ENCODE measurements at places on chromosomes 11 and 22.

- H3K27ac ChIP-seq: no peak overlapping the region
- DNase-seq: peak; percentile 19
- H3K27me3 ChIP-seq: no peaks in the 10 kb centered on the region
- peaks cover 24% of the 10 kb centered on the region for H3K36me3 ChIP-seq
- peaks cover 64% of the 10 kb centered on the region for H3K4me1 ChIP-seq
Measured at GRCh38 chr22:35782504-35782903, 64.8 kb downstream of the APOL5 start.

DNA sequence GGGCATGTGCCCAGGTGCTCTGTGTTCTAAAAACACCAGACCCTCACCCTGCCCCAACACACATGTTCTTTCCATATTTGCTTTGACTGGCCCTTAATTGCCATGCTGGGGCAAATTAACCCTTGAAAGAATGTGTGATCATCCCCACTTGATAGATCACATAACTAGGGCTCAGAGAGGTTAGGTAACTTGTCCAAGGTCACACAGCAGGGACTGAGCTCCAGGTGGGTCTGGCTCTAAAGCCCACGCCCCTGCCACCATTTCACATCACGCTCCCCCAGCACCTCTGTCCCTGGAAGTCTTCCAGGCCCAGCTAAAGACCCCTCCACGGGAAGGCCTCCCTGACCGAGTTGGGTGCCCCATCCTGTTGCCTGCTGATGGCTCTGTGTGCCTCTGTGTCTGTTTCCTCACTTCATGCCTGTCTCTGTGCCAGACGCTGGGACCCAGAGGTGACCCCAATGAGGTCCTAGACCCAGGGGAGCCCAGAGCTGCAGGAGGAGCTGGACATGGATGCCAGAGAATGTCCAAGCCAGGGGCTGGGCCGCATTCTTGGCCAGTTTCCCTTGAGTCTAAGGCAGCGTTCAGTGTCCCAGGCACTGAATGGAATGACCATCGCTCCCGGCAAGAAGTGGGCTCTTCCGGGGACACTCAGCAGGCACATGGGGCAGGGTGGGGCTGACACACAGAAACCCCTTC, 79.7 kb downstream of the MYO7A start:
- DNase-seq: no peak
- no peak overlapping the region for H3K4me3 ChIP-seq
- no peak overlapping the region for H3K27ac ChIP-seq
- H3K4me1 ChIP-seq: no peaks in the 10 kb centered on the region
- no peaks in the 10 kb centered on the region for H3K36me3 ChIP-seq

GRCh38 chr22:28402539-28402938, 277.1 kb downstream of the TTC28 start:
- H3K27me3 ChIP-seq: no peaks in the 10 kb centered on the region
- no peak overlapping the region for H3K27ac ChIP-seq
- H3K4me3 ChIP-seq: no peak overlapping the region
- no peaks in the 10 kb centered on the region for H3K36me3 ChIP-seq

GRCh38 chr11:124898711-124899110, 1.0 kb upstream of the ROBO4 start:
- H3K27me3 ChIP-seq: no peaks in the 10 kb centered on the region
- H3K4me1 ChIP-seq: peaks cover 48% of the 10 kb centered on the region
- DNase-seq: peak; percentile 78
- H3K27ac ChIP-seq: peak overlapping the region; percentile 87
- H3K4me3 ChIP-seq: peak overlapping the region; percentile 1

- no peaks in the 10 kb centered on the region for H3K4me1 ChIP-seq
- peak; percentile 67 for DNase-seq
- no peaks in the 10 kb centered on the region for H3K27me3 ChIP-seq
- H3K27ac ChIP-seq: no peak overlapping the region
Measured at GRCh38 chr11:976431-977160, 50.9 kb downstream of the AP2A2 start.

DNA sequence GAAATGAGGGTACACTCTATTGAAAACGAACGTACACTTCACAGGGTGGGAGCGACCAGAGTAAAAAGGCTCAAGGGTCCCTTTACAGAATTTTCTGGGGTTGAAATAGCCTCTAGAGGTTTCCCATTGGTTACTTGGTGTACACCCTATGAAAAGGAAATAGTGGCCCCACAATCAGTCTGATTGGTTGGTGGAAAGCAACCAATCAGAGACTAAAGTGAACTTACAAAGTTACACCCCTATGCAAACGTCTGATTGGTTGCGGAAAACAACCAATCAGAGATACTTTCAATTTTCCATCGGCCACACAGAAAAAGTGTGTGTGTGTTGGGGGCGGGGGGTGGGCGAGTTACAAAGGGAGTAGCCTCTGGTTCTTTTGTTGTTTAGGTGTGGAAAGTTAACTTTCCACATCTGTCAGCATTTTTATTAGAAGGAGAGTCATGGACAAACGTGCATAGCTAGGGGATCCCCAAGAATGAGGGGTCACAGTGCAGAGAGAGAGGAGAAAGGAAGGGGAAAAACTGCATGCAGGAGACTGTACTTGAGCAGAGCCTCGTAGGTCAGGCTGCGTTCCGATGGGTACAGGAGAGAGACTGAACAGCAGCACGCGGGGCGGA, 1152.1 kb downstream of the TBC1D22A start:
- no peaks in the 10 kb centered on the region for H3K27me3 ChIP-seq
- no peaks in the 10 kb centered on the region for H3K4me1 ChIP-seq
- no peak for DNase-seq
- H3K36me3 ChIP-seq: no peaks in the 10 kb centered on the region
- no peak overlapping the region for H3K4me3 ChIP-seq
- H3K27ac ChIP-seq: no peak overlapping the region

- H3K36me3 ChIP-seq: no peaks in the 10 kb centered on the region
- no peaks in the 10 kb centered on the region for H3K4me1 ChIP-seq
- H3K27ac ChIP-seq: no peak overlapping the region
- no peak for DNase-seq
- no peaks in the 10 kb centered on the region for H3K27me3 ChIP-seq
- no peak overlapping the region for H3K4me3 ChIP-seq
Measured at GRCh38 chr11:134994431-134994830, 582.4 kb upstream of the B3GAT1 start.

DNA sequence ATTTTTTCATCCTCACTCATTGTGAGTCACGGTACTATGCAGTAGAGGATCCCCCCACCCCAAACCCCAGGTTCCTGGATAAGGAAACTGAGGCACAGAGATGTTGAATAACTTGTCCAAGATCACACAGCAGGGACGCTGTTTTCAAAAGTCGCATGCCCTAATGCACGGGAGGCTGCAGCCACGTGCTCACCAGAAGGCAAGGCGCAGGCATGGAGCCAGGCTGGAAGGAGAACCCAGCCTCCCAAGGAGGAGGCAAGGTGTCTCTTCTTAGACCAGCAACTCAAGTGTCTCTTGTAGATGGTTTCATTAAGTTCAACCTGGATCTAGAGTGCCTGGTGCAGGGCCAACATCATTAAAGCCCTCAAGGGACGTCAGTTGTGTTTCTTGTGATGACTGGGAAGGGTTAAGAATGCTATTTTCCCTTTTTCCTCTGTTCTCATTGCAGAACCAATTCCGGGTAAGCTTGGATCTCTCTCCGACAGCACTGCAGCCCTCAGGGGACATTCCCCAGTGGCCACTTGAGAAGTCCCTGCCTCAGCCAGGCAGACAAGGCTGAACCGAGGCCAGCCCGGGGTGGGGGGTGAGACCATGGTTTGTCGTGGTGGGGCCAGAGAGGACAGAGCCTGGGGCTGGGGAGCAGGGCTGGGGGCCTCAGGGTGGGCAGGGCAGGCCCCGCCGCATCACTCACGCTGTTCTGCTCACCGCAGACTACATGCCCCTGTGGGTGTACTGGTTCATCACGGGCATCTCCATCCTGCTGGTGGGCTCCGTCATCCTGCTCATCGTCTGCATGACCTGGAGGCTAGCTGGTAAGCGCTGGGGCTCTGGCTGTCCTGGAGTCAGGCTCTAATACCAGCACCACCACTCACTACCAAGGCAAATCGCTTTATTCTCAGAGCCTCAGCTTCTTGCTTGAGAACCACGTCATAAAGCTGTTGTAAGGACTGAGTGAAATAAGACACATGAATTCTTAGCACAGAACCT, 15.7 kb downstream of the TMEM121B start:
- H3K27me3 ChIP-seq: no peaks in the 10 kb centered on the region
- H3K27ac ChIP-seq: no peak overlapping the region
- no peaks in the 10 kb centered on the region for H3K4me1 ChIP-seq
- H3K4me3 ChIP-seq: no peak overlapping the region
- peaks cover 9% of the 10 kb centered on the region for H3K36me3 ChIP-seq

GRCh38 chr11:795634-796564, 2.2 kb downstream of the SLC25A22 start:
- H3K27me3 ChIP-seq: no peaks in the 10 kb centered on the region
- H3K36me3 ChIP-seq: no peaks in the 10 kb centered on the region
- H3K4me3 ChIP-seq: peak overlapping the region; percentile 82
- DNase-seq: peak; percentile 96
- H3K4me1 ChIP-seq: peaks cover 6% of the 10 kb centered on the region
- H3K27ac ChIP-seq: peak overlapping the region; percentile 86

- no peaks in the 10 kb centered on the region for H3K27me3 ChIP-seq
- H3K4me1 ChIP-seq: no peaks in the 10 kb centered on the region
- H3K4me3 ChIP-seq: no peak overlapping the region
- no peaks in the 10 kb centered on the region for H3K36me3 ChIP-seq
Measured at GRCh38 chr11:119643212-119643875, 85.7 kb downstream of the NECTIN1 start.

DNA sequence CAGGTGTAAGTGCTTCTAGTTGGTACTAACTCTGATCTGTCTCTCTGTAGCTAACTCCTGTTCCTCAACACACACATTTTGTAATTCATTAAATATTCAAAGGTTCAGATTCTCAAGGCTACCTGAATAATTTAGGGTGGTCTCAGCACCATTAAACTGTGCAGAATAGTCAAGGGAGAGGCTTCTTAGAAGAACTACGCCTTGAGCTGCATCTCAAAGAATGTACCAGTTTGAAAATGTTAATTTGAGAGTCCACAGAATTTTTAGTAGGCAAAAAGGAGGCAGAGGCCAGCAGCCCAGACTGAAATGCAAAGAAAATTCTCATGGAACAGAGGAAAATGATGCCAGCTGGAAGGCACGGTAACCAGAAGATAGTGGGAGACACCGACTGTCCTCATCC, 72.2 kb downstream of the GAB2 start:
- no peak overlapping the region for H3K4me3 ChIP-seq
- no peaks in the 10 kb centered on the region for H3K36me3 ChIP-seq
- no peaks in the 10 kb centered on the region for H3K27me3 ChIP-seq
- H3K4me1 ChIP-seq: peaks cover 23% of the 10 kb centered on the region

GRCh38 chr11:28671274-28671673, 563.1 kb downstream of the METTL15 start:
- no peaks in the 10 kb centered on the region for H3K27me3 ChIP-seq
- H3K4me1 ChIP-seq: peaks cover 25% of the 10 kb centered on the region
- H3K36me3 ChIP-seq: no peaks in the 10 kb centered on the region
- H3K4me3 ChIP-seq: no peak overlapping the region
- no peak for DNase-seq
- no peak overlapping the region for H3K27ac ChIP-seq

- H3K4me1 ChIP-seq: peaks cover 47% of the 10 kb centered on the region
- no peak overlapping the region for H3K27ac ChIP-seq
- no peak overlapping the region for H3K4me3 ChIP-seq
- H3K27me3 ChIP-seq: no peaks in the 10 kb centered on the region
- DNase-seq: no peak
Measured at GRCh38 chr11:128705124-128705920, 11.4 kb downstream of the FLI1 start.

DNA sequence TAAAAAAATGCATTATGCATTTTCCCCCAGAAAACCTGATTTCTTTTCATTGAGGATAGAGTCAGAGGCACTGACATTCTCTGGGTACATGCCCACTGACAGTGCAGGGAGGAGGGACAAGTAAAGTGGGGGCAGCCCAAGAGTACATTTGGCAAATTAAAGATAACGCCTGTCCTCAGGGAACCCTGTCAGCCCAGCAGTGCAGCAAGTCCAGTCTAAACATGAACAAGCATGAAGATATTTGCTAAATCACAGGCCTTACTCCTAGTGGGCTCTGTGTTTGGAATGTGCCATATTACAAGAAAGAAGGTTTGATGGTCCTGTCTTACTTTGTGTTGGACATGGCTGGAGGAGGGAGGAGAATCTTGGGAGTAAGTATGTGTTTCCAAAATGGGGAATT, 37.9 kb downstream of the AMOTL1 start:
- H3K36me3 ChIP-seq: peaks cover 19% of the 10 kb centered on the region
- H3K27me3 ChIP-seq: no peaks in the 10 kb centered on the region
- peak overlapping the region; percentile 62 for H3K27ac ChIP-seq
- H3K4me1 ChIP-seq: peaks cover 81% of the 10 kb centered on the region

- H3K27ac ChIP-seq: no peak overlapping the region
- no peaks in the 10 kb centered on the region for H3K27me3 ChIP-seq
- DNase-seq: no peak
- H3K4me3 ChIP-seq: no peak overlapping the region
- H3K4me1 ChIP-seq: peaks cover 8% of the 10 kb centered on the region
- no peaks in the 10 kb centered on the region for H3K36me3 ChIP-seq
Measured at GRCh38 chr11:26904132-26904531, 89.8 kb upstream of the FIBIN start.

GRCh38 chr11:72627594-72628281, 46.5 kb downstream of the PDE2A start:
- DNase-seq: no peak
- H3K4me1 ChIP-seq: no peaks in the 10 kb centered on the region
- no peak overlapping the region for H3K27ac ChIP-seq

DNA sequence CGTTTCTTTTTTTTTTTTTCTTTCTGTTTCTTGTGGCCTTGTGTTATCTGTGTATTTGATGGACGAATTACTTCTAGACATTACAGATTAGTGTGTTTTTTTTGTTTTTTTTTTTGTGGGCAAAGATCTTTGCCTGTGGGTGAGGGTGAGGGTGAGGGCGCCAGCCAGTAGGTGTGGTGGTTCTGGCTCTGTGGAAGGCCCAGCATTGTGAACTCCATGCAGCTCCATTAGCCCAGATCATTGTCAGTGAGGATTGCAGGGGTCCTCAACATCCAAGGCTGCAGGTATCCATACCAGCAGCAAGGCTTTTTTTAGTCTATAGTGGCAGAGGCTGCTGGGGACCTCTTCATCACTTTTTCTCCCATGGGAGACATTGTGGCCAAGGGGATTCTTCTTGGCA, 13.7 kb downstream of the BIRC2 start:
- 0 out of 2 replicates have a peak, but pooled peaks cover 8% of the 10 kb centered on the region for H3K4me1 ChIP-seq
- no peak overlapping the region for H3K27ac ChIP-seq
- DNase-seq: no peak
- peaks cover 50% of the 10 kb centered on the region for H3K36me3 ChIP-seq
- H3K27me3 ChIP-seq: no peaks in the 10 kb centered on the region
- no peak overlapping the region for H3K4me3 ChIP-seq

DNA sequence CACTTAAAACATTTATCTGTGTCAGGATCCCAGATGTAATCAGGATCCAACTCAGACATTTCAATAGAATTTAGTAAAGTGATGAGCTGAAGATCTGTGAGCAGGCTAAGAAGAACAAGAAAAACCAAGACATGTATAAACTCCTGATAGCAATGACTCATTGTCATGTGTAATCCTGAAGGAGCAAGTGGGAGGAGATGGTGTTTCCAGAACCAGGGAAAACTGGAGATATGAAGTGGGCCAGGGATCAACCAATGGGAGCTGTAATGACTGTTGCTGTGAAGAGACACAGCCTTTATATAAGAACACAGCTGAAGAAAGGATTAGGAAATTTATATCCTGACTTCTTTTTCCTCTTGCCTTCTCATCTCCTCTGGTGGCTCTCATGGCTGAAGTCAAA, 682.5 kb upstream of the ARHGAP42 start:
- H3K27ac ChIP-seq: no peak overlapping the region
- H3K36me3 ChIP-seq: no peaks in the 10 kb centered on the region
- no peaks in the 10 kb centered on the region for H3K4me1 ChIP-seq
- no peak overlapping the region for H3K4me3 ChIP-seq
- no peak for DNase-seq
- no peaks in the 10 kb centered on the region for H3K27me3 ChIP-seq

GRCh38 chr11:128841461-128842072, 25.5 kb downstream of the KCNJ1 start:
- H3K4me3 ChIP-seq: no peak overlapping the region
- peaks cover 44% of the 10 kb centered on the region for H3K27me3 ChIP-seq
- H3K4me1 ChIP-seq: no peaks in the 10 kb centered on the region
- H3K36me3 ChIP-seq: no peaks in the 10 kb centered on the region
- DNase-seq: no peak
- no peak overlapping the region for H3K27ac ChIP-seq
